H7 (cell line): ENCODE measurements at places on chromosomes 5 and 9.

DNA sequence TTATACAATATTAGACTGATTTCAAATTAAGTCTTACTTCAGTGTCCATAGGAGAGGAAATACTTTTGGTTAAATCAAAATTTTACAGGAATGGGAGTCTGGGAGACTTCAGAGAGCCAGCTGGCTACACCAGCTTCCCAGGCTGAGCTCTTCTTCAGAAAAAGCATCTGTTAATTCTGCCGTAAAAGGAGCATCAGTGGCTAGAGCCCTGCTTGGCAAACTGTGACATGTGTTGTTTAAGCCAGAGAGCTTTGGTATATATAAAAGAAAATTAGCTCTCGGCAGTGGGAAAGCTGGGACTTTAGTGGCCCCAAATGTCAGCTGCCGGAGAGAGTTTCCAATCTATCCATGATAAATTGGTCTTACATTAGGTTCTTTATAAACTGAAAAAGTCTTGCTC is 378.8 kb upstream of the TUSC1 start:
- DNase-seq = no peak

DNA sequence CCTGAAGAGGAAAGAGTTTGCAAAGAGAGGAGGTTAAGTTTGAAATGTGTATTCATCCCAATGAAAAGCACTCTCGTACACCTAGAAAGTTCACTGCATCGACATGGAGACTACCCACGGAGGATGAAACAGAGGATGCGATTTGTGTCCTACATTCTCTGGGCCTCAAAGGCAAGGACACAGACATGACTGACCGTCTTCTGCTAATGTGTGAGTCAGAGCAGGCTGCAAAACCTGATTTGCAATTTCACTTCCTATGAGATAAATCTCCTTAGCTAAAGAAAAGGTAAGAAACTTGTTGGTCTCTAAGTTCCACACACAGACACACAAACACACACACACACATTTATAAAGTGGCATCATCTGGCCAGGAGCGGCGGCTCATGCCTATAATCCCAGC is 98.6 kb downstream of the GNAQ start:
- DNase-seq = no peak

GRCh38 chr9:79801459-79801858 is 229.7 kb downstream of the TLE4 start:
- no peak for DNase-seq

- peak; percentile 27 for DNase-seq
Observed at GRCh38 chr5:39024005-39024404, 50.2 kb downstream of the RICTOR start.

- no peak for DNase-seq
Observed at GRCh38 chr5:59130431-59130830, 547.6 kb downstream of the RAB3C start.

- DNase-seq = no peak
Observed at GRCh38 chr5:176583076-176583475, 26.9 kb downstream of the GPRIN1 start.

DNA sequence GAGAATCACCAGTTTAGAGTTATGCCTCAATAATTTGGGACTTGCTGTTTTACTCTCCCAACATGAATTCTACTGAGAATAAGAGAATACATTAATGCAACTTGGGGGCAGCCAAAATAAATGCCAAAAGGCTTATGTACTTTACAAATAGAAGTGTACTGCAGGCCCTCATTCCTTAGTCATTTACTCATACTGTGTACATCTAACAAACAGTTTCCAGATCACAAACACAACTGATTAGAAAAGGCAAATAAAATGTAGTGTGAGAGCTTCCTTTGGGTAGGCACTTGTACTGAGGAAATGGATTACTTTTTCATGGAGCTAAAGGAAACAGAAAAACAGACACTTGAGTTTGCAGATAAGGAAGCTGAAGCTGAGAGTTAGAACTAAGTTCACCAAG is 12.6 kb downstream of the ANKDD1B start:
- DNase-seq = no peak
